Substantia nigra (tissue), 51 donors: ENCODE measurements at places on chromosomes 2 and 18.

- DNase-seq = no peak
Measured at GRCh38 chr18:50745945-50746344, 73.9 kb downstream of the MRO start.

DNA sequence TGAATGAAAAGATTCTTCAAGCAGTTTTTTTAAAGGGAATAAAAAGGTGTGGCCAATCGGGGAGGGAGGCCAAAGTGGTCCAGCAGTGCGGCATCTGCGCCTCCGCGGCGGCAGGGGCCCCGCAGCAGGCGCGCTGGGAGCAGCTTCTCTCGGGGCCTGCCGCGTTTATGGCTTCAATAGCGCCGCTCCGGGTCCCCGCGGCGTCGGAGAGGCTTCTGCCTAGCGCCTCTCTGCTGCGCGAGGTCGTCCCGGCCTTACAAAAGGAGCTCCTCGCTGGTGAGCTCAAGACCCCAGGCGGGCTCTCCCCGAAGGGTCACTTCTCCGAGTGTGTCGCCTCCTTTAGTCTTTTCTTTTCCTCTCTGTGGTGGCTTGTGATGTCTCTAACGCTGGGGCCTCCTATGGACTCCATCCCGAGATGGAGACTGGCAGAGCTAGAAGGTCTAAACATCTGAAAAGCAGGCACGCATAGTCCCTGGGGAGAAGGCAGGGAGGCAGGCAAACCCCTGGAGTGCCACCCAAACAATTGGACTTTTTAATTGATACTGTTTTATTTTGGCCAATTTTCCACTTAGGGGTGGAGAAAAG lies 67.1 kb downstream of the SUMO1 start:
- peak; percentile 35 for DNase-seq

GRCh38 chr2:66189553-66189952 lies 245.4 kb upstream of the MEIS1 start:
- no peak for DNase-seq

GRCh38 chr2:26913999-26914658 lies 56.3 kb upstream of the MAPRE3 start:
- DNase-seq = no peak

DNA sequence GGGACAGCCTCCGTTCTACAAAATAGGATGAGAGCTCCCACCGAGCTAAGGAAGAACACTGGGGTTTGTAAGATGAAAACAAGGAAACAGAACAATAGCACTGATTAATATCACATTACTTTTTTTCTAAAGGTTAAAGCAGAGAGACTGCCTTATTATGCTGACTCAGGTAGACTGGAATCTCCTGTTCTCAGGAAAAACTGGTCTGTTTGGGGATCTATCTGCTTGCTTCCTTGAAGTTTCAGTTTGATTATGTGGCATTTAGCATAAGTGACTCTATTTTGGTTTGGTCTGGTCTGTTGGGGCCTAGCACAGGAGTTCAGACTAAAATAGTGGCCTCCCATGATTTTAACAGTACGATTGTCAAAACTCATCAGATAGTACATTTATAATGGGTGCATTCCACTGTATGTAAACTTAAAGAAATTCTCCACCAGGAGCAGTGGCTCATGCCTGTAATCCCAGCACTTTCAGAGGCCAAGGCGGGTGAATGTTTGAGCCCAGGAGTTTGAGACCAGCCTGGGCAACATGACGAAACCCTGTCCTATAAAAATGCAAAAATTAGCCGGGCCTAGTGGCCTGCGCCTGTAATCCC lies 64.1 kb upstream of the NDUFV2 start:
- DNase-seq = no peak

- DNase-seq = no peak
Measured at GRCh38 chr2:119513832-119514231, 10.5 kb downstream of the SCTR start.

- no peak for DNase-seq
Measured at GRCh38 chr2:188512456-188512855, 220.8 kb downstream of the GULP1 start.

DNA sequence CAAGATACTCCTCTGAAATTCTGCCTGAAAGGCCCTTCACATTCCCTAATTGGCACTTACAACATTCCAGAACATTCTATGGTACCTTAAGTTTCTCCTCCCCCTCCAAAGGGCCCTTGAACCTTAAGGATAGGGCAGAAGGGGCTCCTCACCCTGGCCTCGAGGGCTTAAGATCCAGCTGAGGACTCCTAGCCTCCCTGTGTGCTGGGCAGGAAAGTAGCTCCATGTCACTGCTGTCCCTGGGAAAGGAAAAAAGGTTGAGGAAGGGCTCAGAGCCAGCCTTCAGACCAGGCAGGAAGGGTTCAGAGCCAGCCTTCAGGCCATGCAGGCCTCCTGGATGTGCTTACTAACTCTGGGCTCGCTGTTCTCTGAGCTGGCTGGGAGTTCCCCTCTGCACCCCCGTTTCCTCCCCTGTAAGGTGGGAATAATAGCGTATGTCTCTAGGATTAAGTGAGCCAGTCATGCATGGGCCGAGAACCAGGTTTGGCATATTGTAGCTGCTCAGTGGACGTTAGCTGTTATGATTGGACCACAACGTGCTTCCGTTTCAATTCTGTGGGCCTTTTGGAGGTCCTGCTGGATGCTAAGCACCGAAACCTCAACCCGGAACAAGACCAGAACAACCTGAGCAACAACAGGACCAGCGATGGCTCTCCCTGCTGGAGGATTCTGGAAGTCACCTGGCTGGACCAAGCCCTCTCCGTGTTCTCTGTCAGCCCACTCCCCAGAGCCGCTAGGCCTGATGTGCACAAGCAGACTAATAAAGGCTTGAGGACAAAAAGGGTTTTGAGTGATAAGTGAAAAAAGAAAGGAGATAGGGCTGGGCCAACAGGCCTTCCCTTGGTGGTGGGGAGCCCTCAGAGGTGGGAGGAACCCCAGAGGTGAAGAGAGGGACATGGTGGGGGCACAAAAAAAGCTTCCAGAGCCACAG lies 1.0 kb upstream of the B3GNT7 start:
- no peak for DNase-seq

- no peak for DNase-seq
Measured at GRCh38 chr2:168599738-168600137, 143.7 kb downstream of the CERS6 start.

DNA sequence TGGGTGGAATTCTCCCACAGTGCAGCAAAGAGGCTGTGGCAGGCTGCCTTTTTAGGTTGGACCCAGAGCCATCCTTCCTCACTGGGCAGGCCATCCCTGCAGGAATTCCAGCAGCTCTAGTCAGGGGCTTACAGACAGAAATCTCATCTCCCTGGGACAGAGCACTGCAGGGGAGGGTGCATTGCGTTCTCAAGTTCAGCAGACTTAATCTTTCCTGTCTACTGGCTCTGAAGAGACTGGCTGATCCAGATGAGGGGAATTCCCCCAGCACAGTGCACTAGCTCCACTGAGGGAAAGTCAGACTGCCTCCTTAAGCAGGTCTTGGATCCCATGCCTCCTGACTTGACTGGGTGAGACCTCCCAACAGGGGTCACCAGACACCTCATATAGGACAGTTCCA lies 899.7 kb upstream of the VRK2 start:
- DNase-seq = no peak

- DNase-seq = no peak
Measured at GRCh38 chr2:187819624-187820023, 265.4 kb upstream of the TFPI start.

DNA sequence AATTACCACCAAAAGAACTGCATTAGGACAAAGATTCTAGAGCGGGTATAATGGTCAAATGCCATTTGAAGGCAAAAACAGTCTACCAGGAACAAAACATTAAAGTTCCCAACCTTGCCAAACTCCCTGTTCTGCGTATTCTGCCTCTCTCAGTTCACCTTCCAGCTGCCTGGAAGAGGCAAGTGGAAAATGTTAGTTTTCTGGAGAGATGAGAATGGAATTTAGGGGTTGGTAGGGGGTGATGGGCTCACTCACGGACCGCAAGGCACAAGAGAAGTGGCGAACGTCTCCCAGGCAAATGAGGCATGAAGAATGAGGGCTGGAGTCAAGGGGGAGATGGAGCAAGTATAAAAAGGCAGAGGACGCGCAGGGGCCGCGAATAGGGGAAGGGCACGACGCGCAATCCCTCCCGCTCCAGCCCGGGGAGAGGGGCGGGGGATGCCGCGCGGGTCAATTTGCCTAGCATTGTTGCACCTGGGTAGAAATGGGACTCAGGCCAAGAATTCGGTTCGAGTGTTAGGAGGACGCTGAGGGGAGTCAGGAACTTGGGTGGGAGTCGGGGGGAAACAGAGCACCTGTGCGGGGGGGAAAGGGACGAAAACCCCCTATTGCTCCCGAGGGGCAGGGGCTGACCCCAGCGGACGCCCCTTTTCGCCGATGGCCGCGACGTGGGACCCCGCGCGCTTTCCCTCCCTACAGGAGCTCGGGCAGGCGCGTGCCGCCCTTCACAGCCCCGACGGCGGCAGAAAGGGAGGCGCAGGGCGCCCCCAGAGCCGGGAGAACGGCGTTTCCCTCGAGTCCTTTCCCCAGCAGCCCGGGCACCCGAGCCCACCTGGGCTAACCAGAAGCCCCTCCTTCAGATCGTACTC lies 573 bp downstream of the PAIP2B start:
- peak; percentile 48 for DNase-seq

- no peak for DNase-seq
Measured at GRCh38 chr2:46980786-46981573, 65.4 kb upstream of the MCFD2 start.

- no peak for DNase-seq
Measured at GRCh38 chr2:234725528-234726264, 226.1 kb upstream of the SH3BP4 start.

DNA sequence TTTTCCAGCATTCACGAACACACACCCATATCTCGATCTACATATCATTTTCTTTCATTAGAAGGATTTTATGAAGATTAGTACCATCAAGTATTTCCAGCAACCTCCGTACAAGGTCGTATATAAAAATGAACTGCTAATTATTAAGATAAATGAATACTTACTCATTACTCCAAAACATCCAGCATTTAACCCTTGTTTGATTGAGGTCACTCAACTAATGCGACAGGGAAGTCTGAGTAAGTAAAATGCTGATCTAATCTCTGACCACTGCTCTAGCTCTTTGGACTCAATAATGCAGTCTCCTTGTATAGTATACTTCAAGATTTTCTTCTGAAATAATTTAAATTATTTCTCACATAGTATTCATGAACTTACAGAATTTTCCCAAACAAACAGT lies 2.0 kb downstream of the ABHD3 start:
- DNase-seq = no peak

GRCh38 chr2:6496376-6496775 lies 369.3 kb downstream of the CMPK2 start:
- DNase-seq = no peak

- DNase-seq = no peak
Measured at GRCh38 chr18:66742832-66743231, 138.9 kb upstream of the CDH19 start.

DNA sequence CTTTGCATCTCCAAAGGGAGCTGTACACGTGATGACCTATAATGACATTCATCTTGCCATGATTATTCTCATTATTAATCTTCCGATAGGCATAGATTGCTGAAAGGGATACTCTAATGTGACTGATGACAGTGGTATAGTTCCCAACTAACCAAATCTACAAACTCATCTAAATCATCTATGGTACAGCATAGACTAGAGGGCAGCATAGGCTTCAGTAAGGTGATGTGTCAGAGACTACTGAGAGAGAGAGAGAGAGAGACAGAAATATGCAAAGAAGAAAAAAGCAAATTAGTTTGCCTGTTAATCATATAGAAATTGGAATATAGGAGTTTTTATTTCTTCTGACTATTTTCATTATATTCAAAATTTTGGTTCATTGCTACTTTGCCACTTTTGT lies 89.3 kb downstream of the CSRNP3 start:
- DNase-seq = no peak

DNA sequence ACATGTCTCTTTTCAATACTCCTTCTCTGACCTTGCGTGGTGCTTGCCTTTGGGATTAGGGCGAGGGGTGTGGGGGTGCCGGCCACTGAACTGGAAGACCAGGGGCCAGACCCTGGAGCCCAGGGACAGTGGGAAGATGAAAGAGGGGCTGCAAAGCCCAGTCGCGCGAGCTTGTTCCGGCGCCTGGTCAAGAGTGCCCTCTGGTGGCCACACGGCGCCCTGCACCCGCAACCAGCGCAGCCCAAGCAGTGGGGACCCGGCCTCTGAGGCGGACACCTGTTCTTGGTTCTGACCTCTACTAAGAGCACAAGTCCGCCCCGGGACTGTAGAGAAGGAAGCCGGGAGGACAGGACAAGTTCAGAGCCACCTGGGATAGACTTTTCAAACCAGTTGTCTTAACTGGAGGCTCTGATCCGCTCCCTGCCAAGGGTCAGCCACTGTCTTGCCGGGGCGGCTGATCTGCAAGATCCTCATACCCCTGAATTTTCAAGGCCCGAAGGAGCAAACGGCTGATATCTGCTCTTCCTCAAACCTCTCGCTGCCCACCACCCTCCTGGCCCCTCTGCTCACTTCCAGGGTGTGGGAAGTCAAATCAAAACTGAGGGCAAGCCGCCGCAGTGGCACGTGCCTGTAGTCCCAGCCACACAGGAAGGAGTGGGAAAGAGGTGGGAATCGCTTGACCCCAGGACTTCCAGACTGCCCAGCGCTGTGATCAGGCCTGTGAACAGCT lies 14.9 kb upstream of the MSH6 start:
- DNase-seq = peak; percentile 60

DNA sequence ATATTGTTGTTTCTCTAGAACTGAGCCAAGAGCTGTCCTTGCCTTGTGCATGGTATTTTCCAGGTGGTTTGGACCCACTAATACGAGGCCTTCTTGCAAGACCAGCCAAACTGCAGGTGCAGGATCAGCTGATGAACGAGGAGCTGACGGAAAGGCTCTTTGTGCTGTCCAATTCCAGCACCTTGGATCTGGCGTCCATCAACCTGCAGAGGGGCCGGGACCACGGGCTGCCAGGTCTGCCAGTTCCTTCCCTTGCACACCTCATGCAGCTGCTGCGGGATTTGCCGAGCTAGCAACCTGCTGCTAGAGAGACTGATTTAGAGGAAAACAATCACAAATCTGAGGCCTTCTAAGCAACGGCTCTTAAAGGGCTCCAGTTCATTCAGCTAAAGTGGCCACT lies 74.5 kb downstream of the TPO start:
- DNase-seq = no peak

GRCh38 chr2:168430431-168430830 lies 25.6 kb upstream of the CERS6 start:
- no peak for DNase-seq

GRCh38 chr2:235518322-235519090 lies 24.7 kb downstream of the AGAP1 start:
- DNase-seq = no peak

GRCh38 chr2:190867212-190867611 lies 13.4 kb upstream of the GLS start:
- DNase-seq = no peak

- no peak for DNase-seq
Measured at GRCh38 chr2:108942888-108943287, 46.1 kb downstream of the EDAR start.
